ENCODE measurements at places on chromosomes 16 and 17.

GRCh38 chr16:31265329-31266245 lies 5.8 kb downstream of the ITGAM start:
- DNase-seq: peak; percentile 84

DNA sequence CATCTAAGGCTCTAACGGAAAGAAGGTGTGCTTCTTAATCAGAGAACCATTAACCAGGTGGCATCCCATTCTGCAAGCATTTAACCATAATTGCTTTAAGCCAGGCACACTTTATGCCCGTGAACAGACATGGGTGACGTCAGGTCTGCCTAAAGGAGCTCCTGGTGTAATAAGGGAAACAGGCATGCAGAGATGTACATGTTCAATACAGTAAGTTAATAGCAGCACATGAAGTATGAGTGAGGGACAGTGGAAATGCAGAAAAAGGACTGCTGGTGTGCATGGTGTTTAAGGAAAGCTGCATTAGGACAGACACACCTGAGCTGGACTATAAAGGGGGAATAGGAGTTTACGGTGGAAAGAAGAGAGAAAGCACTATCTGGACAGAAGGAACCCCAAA lies 18.6 kb downstream of the DYNLRB2 start:
- no peak for DNase-seq

- DNase-seq: no peak
These were observed 195.3 kb upstream of the RPL38 start for GRCh38 chr17:74008196-74008595.

DNA sequence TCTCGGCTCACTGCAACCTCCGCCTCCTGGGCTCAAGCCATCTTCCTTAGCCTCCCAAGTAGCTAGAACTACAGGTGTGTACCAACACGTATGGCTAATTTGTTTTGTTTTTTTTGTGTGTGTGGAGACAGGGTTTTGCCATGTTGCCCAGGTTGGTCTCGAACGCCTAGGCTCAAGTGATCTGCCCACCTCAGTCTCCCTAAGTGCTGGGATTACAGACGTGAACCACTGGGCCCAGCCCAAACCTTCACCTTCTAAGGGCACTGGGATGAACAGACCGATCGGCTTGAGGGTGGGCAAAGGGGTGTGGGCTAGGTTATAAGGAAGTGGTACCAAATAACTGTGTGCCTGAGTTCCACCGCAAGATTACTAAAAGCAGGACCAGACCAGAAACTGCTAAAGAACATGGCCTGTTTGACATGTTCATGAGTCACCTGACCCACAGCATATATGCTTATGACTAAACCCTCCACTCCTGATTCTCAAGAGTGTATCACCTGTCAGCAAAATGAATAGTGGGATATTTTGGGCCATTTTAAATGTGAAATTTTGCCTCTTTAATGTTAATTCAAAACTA lies 8.1 kb downstream of the TMEM97 start:
- DNase-seq: no peak

DNA sequence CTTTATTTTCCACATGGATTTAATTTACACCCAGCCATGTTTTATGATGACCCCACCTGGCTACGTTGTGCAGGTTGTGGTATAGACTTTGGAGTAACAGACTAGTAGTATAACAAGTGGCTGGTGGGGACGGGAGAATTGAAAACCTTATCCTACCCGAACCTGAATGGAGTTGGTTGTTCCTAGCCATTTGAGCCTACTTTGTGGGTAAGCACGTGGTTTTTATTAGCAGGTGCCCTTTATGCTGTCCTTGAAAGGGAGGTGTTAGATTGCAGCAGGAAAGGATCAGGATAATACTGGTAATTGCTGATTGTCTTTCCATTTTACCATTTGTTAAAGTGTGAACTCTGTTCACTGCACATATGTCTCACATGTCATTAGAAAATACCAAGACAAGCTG lies 31.9 kb upstream of the PHAF1 start:
- no peak for DNase-seq

- no peak for DNase-seq
These were observed 434.4 kb upstream of the ZFHX3 start for GRCh38 chr16:73482310-73482709.

DNA sequence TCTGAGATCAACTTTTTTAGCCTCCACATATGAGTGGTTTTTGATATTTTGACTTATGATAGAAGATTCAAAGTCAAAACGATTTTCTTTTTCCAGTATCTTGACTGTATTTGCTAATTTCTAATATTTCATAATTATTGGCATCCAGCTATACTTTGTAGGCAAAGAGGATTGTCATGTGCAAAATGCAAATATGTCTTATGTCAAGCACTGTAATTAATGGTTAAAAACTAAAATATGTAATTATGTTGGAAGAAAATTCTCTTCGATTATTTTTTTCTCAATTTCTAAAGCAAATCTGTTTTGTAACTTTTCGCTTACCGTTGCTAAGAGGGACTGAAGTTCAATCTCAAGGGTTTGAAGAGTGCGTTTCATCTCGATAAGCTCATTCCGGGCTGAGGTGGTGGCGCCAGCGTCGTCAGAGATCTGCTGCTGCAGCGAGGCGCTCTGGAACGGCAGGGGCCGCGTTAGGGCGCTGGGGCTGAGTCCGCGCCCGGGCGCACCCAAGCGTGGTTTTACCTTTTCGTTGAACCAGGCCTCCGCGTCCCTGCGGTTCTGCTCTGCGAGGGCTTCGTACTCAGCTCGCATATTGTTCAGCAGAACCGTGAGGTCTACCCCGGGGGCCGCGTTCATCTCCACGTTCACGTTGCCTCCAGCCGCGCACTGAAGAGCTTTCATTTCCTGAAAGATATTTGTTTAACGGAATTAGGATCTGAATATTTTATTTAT lies 3.0 kb downstream of the KRT27 start:
- DNase-seq: no peak

- DNase-seq: no peak
These were observed at the start of gene PRSS33 for GRCh38 chr16:2787406-2787805. PRSS33 (minus strand) TSS chr16:2787560; CDS start chr16:2786547, 1,013 bp downstream.

All from HTR-8/SVneo (cell line).